ENCODE measurements at places on chromosomes 16 and 17. TPM values are rescaled to one million over a fixed set of nuclear protein-coding genes. Genes with fewer than 3 reads are reported as not detected.

CHST5 gene
- not detected for polyA plus RNA-seq

ITGA2B gene
- 3.8 TPM for polyA plus RNA-seq

AIPL1 gene
- polyA plus RNA-seq: not detected

TPSD1 gene
- polyA plus RNA-seq: not detected

KCNJ18 gene
- polyA plus RNA-seq: not detected

SEPHS2 gene
- polyA plus RNA-seq: 13.0 TPM

ZSWIM7 gene
- polyA plus RNA-seq: 41.8 TPM

CIITA gene
- polyA plus RNA-seq: 3.1 TPM

SLFN12 gene
- polyA plus RNA-seq: 8.2 TPM

SOX8 gene
- polyA plus RNA-seq: 43.7 TPM

KRT33A gene
- polyA plus RNA-seq: not detected

CHST4 gene
- not detected for polyA plus RNA-seq

CCL7 gene
- polyA plus RNA-seq: not detected

NPIPB6 gene
- 1.4 TPM for polyA plus RNA-seq

MAZ gene
- 270 TPM for polyA plus RNA-seq

ASPHD1 gene
- 1.0 TPM for polyA plus RNA-seq

TMEM92 gene
- polyA plus RNA-seq: 1.8 TPM

CD300LB gene
- polyA plus RNA-seq: 0.23 TPM

AURKB gene
- polyA plus RNA-seq: 14.9 TPM

UNC119 gene
- 15.5 TPM for polyA plus RNA-seq

OR1F1 gene
- not detected for polyA plus RNA-seq

SLC22A31 gene
- polyA plus RNA-seq: 2.6 TPM

SLC5A2 gene
- polyA plus RNA-seq: 7.8 TPM

CD300C gene
- polyA plus RNA-seq: 1.0 TPM

PTX4 gene
- 0.59 TPM for polyA plus RNA-seq

CNGB1 gene
- not detected for polyA plus RNA-seq

KRTAP4-4 gene
- not detected for polyA plus RNA-seq

SLC47A1 gene
- polyA plus RNA-seq: 1.3 TPM

All from hindlimb muscle (tissue), 1 donor.